ENCODE measurements at places on chromosomes 2 and 18.

GRCh38 chr2:239376942-239377531, 23.8 kb downstream of the HDAC4 start:
- no peak for DNase-seq

DNA sequence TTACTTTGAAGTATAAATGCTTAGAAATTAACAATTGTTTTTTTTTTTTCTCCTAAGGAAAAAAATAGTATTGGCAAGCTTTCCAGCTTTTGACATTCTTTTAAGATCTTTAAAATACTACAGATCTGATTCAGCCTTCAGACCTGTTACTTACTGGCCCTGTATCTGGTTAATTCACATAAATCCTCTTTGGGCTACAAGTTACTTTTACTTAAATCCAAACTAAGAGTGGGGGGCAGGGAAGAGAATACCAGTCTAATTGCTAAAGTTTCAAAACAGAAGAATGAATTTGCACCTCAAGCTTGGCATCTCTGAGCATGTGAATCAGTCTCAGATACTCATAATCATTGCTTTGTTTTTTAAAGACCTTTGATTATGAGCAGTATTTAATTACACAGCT, 386.3 kb downstream of the PARD3B start:
- no peak for DNase-seq

- DNase-seq, result peak; percentile 40
Observed at GRCh38 chr18:70334728-70335329, 46.0 kb downstream of the SOCS6 start.

DNA sequence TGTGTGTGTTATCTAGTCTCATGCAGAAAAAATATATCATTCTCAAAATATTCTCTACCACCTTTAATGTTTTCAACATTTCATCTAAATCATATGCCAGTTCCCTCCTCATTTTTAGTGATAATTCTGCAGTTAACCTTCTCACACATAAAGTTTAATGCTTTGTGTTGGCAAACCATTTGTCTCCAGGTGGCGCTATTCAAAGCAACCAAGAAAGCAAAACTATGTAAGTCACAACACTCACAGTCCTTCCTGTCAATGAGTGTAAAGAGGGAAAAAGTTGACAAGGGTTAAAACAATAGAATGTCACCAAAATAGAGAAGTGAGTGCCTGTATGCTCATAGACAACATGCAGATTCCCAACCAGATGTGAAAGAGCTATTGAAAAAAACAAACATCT, 961.6 kb upstream of the LRRTM1 start:
- DNase-seq, result peak; percentile 2

- DNase-seq, result no peak
Observed at GRCh38 chr2:99949963-99950362, 192.4 kb downstream of the AFF3 start.

- DNase-seq, result no peak
Observed at GRCh38 chr2:128422571-128422970, 103.9 kb upstream of the HS6ST1 start.

DNA sequence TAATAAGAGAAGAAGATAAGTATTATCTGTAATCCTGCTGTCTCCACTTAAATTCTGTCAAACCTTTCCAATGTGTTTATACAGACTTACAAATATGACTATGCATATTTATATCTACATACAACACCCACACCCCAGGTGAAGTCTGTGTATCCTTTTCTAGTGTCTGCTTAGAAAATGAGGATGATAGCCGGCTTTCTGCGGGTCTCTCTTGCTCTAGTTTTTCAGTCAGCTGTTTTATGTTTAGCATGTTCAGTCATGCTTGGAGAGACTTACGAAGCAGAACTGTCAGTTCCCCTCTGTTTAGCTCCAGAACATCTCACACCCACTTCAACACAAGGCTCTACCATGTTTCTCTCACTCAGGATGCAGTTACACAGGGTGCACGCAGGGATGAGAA, 137.3 kb upstream of the NFATC1 start:
- no peak for DNase-seq

- no peak for DNase-seq
Observed at GRCh38 chr2:191103774-191104173, 47.0 kb downstream of the STAT4 start.

GRCh38 chr2:26435106-26435505, 33.4 kb downstream of the DRC1 start:
- DNase-seq, result no peak

DNA sequence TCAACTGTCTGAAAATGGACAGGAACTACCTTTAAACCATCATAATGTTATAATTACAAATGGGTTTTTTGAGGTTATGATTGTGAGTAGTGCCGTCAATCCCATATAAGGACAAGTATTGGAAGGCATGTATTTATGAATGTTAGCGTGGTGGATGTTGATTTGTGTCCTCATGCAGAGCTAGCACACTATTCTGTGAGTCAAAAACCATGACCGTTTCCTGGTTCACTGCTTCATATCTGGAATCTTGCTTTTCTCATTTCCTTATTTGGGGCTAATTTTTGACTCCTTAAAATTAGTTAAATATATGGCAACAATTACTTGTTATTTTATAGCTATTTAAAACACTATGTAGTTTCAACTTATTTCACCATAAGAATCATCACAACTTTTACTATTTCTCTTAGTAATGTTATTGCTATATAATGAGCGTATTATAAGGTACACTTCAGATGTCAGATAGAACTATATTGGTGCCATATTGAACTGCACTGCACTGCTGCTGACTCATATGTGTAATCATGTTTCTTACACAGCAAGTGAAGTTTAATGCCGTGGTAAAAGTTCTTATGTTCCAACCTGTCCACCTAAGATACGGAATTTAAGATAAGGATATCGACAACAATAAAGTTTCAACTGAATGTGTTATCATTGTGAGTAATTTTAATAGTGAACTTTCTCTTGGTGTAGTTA, 192.8 kb downstream of the PTGR3 start:
- no peak for DNase-seq

- no peak for DNase-seq
Observed at GRCh38 chr2:205797866-205798265, 115.6 kb downstream of the NRP2 start.

DNA sequence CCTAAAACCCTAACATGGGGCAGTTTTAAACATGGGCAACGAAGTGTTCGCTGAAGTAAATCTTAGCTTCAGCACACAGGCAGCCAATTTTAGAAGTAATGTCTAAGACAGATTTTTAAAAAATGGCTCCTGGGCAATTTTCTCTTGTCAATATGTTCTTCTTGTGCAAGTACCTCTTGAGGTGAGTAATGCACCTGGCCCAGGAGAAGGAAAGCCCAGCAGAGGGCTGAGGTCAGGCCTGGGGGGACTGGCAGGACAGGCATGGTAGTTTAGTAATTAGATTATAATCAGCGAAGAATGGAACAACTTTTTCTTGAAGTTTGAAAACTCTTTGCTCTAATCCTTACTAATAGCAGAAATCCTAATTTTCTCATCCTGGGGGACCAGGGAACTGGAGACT, 77.6 kb downstream of the SPRED2 start:
- no peak for DNase-seq

DNA sequence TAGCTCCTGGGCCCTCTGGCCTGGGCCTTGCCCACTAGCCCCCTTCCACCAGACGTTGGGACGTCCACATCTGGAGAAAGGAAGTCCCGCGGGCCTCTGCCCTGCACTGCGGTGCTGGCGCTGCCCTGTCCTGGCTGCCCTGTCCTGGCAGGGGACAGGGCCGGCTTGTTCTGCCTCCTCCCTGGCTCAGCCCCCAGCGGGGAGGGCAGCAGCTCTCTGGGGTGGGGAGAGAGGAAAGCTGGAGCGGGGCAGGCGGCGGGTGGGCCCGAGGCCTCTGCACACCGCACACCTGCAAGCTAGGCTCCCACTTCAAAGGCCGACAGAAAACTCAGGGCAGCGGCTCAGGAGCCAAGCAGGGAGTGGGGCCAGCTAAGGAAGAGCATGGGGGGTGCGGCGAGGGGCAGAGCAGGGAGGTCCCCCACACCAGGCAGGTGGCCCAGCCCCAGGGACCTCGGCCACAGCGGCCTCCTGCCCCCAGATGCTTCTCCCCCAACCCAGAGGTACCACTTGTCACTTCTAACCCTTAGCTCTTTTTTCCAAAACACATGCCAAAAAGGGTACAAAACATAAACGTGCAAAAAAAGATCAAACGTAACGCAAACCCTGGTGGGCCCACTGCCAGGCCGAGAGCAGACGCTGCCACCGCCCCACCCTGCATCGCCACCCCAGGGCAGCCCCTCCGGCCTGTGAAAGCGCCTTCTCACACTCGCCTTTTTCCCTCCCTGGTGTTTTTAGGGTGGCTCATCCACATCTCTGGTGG, 13.5 kb downstream of the SNED1 start:
- no peak for DNase-seq

- DNase-seq, result no peak
Observed at GRCh38 chr2:146721486-146721885, 1123.3 kb upstream of the ACVR2A start.

GRCh38 chr2:140186313-140186712, 1406.1 kb upstream of the NXPH2 start:
- DNase-seq, result no peak

- peak; percentile 68 for DNase-seq
Observed at GRCh38 chr2:106843910-106844250, 42.1 kb downstream of the ST6GAL2 start.

GRCh38 chr2:20198001-20198400, 26.9 kb downstream of the SDC1 start:
- DNase-seq, result peak; percentile 86

DNA sequence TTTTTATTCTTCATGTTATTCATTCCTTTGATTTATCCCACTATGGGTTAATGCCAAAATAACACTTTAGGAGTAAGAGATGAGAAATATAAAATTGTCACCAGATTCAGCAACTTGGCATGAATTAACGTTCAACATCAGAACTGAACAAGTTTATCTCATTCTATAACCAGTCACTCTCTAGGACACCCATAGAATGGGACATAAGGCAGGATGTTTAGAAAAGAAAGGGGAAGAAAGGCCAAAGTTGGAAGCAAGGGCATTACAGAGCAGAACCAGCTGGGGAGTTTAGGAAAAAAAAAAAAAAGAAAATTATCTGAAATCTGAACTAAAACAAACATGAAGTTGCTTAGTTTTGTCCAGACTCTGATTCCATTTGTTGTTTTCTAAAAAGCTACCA, 211.0 kb downstream of the PMAIP1 start:
- DNase-seq, result no peak

DNA sequence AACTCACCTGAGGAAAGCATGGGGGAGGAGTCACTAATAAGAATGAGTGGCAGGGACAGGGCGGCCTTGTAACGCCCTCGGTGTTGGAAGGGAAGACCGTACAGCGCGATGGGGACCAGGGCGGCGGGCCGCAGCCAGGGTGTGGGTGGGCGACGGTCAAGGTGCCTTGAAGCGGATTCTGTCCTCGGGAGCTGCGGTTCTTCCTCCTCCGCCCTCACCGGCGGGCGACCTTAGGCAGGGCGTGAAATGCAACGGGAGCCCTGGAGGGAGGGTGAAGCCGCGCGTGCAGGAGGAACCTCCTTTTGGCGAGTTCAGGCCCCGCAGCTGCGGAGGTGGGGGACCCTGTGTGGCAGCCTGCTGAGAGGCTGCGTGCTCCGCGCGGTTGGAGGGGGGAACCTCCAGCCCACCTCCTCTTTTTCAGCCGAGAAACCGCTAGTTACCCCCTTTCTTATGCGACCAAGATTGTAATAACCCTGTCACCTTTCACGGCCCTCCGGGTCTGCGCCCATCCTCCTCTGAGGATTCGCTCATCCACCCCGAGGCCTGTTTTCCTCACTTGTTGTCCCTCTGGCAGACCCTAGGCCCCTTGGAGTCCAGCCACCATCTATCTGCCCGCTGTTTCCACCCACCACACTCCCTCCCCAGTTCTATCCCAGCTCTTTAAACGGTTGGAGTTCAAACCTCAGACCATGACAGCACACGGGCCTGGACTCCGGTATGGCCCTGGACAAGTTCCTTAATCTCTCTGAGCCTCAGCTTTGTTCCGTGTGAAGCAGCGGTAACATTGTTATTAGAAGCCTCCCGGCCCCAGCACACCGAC, 823 bp upstream of the RNU2-63P start:
- peak; percentile 74 for DNase-seq

DNA sequence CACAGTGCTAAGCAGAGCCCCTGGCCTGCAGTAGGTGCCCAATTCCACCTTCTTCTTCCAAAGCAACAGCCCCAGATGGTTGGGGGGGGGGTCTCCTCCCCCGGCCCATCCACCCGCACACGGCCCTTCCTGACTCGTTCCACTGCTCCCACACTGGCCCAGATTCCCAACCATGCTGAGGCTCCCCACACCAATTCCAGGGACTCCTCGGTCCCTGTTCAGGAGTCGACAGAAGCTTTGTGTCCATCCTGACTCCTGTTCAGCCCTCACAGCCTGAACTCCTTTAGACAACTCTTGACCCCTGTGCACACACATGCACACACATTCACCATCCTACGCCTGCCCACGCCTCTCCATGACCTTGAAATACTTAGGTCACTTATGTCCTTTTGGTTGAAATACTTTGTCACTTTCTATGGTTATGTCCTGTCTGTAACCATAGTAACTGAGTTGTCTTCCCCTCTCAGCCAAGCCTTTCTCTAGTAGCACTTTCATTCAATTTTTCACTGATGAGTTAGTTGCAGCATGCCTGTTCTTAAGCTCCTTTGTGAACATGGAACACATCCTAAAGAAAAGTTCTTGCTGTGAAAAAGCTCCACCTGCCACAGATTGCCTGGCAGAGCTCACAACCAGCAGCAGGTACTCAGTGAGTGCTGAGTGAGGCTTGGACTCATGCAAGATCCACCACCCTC, 225.8 kb downstream of the SEPTIN10 start:
- DNase-seq, result no peak

DNA sequence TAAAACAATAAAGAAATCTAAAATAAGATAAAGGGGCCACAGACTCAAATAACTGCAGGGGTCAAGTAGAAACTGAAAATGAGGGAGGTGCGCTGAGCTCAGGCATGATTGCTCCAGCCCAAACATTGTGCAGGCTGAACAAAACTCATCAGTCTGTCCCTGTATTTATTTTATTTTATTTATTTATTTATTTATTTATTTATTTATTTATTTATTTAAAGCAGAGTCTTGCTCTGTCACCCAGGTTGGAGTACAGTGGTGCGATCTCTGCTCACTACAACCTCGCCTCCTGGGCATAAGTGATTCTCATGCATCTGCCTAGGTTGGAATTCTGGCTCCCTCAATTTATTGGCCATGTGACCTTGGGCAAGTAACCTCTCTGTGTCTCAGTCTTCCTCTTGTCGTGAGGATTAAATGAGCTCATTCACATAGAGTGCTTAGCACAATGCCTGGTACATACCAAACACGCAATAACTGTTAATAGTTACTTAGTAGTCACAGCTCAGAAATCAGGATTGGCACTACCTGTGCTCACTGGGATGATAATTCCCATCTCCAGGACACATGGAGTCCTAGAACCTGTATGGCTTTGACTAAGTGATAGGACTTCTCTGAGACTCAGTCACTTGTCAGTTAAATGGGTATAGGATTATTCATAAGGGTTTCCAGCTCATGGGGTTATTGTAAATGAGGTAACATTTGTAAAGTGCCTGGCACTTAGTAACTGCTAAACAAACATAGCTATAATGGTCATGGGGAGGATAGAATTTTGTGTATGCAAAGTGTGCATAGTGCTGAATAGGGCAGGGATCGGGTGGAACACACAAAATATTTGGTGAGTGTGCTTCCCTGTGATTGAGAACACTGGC, 6.0 kb downstream of the SPEG start:
- peak; percentile 30 for DNase-seq
